Left ventricle myocardium superior (tissue), 1 donor: ENCODE measurements at places on chromosomes 7 and 10. TPM values are rescaled to one million over a fixed set of nuclear protein-coding genes. Genes with fewer than 3 reads are reported as not detected.

GRCh38 chr7:67377939-67378862 is 381.6 kb downstream of the TYW1 start:
- peak; percentile 67 for DNase-seq

GRCh38 chr7:50805447-50806125 is 22.9 kb upstream of the GRB10 start:
- DNase-seq: no peak

- DNase-seq: no peak
Measured at GRCh38 chr10:57338823-57339558, 928.7 kb downstream of the IPMK start.

GRCh38 chr7:46349490-46349889 is 428.4 kb upstream of the IGFBP3 start:
- no peak for DNase-seq

The ADRB1 gene
- 77.8 TPM for total RNA-seq
